Fibroblast of the aortic adventitia (primary cell): ENCODE measurements at places on chromosomes 5 and 9.

DNA sequence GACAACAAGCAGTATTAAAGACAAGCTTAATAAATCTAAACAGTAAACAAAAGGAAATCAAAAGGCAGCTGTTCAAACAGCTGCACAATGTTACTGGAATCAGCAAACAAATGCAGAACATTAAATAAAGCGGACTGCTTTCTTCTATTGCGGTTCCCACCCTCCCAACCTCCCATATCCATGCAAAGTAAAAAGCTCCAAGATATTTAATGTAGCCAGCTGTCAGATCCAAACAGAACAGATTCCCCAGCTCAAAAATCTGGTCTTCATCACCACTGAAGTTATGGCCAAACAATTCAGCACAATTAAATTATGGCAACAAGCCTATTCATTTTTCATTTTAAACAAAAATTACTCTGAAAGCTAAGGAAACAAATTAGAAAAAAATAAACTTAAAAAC is 75.9 kb downstream of the SLC38A9 start:
- peak; percentile 49 for DNase-seq

DNA sequence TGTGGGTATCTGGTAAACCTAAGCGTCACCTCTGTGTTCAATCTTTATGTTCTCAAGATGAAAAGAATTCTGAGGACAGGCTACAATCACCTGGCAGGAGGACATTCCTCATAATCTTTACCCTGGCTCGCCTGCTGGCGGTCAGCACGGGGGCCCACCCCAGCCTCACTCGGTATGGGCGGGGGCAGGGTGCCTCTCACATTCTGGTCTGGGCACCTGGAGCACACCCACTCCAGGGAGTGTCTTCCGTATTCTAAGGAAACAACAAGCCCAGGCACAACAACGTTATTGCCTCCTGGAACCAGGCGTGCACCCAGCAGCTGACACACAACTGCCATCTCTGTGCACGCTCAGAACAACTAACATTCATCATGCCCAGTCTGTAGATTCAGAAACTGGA is 179.8 kb downstream of the ROR2 start:
- no peak for DNase-seq

DNA sequence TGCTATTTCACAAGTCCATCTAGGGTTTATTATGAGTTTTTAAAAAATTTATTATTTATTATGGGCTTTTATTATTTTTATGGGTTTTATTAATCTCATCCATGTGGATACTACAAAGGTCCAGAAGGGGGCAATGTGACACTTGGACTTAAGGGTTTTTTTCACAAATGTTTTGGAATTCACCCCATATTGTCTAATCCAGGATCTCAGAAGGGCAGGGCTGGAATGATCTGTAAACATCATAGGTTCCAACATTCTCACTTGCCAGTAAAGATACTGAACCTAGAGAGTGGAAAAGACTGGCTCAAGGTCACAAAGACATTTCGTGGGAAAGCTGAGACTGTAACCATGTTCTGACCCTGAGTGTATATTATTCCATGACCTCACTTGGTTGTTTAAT is 35.6 kb downstream of the NIM1K start:
- peak; percentile 78 for DNase-seq

DNA sequence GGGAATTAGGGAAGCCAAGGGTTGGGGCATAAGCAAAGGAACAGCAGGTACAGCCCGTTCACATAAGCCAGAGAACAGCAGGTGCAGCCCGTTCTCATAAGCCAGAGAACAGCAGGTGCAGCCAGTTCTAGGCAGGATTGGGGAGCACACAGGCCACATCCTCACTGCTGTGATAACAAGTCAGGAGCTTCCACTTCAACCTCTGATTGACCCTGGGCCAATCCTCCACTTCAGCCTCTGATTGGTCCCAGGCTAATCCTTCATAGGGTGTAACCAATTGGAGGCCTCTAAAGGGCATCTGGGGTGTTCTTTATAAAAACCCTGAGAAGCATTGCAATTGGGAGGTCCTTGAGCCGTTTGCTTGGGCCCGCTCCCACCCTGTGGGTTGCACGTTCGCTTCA is 27.5 kb downstream of the CEL start:
- DNase-seq: no peak

GRCh38 chr5:148799737-148800527 is 26.5 kb upstream of the ADRB2 start:
- DNase-seq: peak; percentile 38

DNA sequence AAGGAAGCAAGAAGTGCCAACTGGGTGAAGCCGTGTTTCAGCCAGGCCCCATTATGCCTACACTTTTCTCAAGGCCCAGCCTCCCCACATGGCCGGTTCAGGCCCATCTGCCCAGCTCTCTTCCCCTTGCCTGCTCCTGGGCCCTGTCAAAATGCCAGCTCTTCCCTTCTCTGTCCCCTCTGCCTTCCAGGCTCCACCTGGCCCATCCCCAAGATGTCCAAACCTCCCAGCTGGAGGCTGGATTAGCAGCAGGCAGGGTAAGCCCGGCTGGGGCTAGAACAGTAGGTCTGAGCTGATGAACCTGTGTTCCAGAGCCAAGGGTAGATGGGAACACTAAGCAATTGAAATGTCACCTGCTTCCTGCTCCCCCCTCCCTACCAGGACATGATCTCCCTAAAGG is 64.1 kb upstream of the HSPA9 start:
- DNase-seq: no peak

- no peak for DNase-seq
Measured at GRCh38 chr5:148760945-148761638, 65.3 kb upstream of the ADRB2 start.

DNA sequence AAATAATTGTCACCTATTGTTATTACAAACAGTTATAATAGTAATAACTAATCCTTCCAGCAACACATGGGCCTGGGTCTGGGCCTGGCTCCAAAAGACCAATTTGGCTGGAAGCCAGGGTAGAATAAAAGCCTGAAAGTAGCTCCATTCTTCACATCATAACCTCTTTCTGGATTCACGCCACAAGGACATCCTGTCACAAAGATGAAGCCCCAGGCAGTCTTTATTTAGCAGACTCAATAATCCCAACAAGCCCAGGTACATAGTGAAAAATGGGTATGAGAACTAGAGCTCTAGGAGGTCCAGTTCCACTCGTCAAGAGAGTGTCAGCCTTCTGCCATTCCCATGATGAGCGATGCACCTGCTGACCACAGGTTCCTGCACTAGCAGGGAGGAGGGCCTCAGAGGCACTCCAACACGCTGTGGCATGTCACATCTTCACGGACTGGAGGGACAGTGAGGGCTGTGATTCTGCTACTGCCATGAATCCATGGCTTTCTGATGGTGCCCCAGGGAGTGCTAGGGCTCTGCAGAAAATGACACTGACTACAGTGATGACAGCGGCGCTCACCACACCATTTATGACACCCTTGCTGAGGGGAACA is 124.9 kb downstream of the SPOCK1 start:
- DNase-seq: no peak

DNA sequence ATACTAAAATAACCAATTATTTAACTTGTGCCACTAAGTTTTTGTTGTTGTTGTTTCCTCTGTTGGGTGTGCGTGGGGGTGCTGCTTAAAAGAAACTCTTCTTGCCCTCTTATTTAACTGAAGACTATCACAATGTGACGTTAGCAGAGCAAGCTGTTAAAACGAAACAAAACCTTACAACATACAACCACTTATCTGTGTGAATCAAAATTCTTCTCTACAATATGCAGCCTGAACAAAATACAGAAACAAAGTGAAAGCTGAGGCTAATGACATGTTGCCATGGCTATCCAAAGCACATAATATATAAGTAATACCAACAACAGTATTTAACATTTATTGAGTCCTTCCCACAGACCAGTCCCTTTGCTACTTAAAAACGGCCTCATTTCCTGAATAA is 291.0 kb downstream of the FBXL17 start:
- DNase-seq: no peak

GRCh38 chr9:127856729-127857116 is 2.3 kb upstream of the ENG start:
- DNase-seq: no peak

- no peak for DNase-seq
Measured at GRCh38 chr5:154118893-154119336, 71.6 kb upstream of the GALNT10 start.

- DNase-seq: no peak
Measured at GRCh38 chr9:138051586-138052321, 174.2 kb downstream of the CACNA1B start.

DNA sequence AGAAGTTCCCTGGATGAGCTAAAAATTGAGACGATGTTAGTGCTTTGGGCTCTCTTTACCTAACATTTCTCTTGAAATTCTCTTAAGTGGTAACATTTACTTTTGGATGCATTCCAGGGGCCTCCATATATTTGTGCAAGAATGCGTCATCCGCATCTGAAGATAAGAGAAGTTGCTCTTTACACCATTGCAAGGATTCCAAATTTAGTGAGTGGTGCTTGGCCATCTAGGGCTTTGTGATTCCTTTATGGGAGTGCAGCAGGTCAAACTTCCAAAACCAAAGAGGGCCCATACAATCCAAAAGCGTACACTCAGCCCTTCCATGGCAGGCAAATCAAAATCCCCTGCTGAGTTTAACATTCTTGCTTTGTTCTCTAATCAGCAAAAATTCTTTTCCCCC is 102.0 kb upstream of the DMAC1 start:
- DNase-seq: peak; percentile 93

- no peak for DNase-seq
Measured at GRCh38 chr9:133762488-133763271, 24.5 kb upstream of the SARDH start.

DNA sequence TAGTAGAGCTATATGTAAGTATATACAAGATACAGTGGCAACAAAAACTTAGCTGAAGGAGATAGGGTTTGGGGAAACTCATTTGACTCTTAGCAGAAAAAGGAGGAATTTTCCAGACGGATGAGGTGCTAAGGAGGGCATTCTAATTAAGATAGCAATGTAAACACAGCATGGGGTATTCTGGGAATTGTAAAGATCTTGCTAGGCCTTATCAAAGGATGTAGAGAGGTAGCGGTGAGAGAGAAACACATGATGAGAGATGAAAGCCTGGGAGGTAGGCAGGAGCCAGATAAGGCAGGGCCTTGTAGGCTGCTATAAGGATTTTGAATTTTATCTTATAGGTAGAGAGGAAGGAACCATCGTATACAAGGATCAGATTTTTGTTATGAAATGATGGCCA is 106.6 kb upstream of the KCNN2 start:
- no peak for DNase-seq

GRCh38 chr5:110329955-110330525 is 396.4 kb downstream of the TMEM232 start:
- no peak for DNase-seq

DNA sequence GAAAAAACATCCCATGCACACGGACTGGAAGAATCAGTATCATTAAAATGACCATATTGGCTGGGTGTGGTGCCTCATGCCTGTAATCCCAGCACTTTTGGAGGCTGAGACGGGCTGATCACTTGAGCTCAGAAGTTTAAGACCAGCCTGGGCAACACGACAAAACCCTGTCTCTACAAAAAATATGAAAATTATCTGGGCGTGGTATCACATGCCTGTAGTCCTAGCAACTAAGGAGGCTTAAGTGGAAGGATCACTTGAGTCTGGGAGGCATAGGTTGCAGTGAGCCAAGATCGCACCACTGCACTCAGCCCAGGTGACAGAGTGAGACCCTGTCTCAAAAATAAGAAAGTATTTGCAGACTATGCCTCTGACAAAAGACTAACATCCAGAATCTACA is 68.4 kb downstream of the TTC39B start:
- no peak for DNase-seq

DNA sequence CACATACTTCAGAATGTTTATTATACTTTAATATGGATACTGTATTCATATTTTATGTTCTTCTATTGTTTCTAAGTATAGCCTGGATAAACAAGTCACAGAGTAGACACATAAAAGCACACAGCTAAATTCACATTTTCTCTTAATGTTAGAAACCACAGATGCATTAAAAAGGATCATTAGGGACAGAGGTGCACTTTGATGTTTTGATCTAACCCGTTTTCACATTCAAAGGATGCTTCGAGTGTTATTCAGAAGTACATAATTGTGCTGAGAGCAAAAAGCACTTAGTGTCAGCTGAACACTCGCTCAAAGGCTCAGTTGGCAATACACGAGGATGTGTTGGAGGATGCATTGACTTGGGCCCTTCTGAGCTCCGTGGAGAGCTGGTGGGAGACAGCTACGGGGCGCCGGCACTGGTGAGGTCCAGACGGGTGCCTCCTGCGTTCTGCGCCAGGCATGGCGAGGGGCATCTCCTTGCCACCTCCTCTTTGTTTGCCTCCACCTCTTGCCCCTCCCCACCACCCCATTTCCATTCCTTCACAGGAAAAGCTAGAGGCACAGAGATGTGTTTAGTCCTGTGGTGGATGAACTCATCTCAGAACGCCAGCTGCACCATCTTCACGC is 35.5 kb downstream of the MED10 start:
- no peak for DNase-seq

- DNase-seq: no peak
Measured at GRCh38 chr5:14036947-14037346, 92.5 kb upstream of the DNAH5 start.

DNA sequence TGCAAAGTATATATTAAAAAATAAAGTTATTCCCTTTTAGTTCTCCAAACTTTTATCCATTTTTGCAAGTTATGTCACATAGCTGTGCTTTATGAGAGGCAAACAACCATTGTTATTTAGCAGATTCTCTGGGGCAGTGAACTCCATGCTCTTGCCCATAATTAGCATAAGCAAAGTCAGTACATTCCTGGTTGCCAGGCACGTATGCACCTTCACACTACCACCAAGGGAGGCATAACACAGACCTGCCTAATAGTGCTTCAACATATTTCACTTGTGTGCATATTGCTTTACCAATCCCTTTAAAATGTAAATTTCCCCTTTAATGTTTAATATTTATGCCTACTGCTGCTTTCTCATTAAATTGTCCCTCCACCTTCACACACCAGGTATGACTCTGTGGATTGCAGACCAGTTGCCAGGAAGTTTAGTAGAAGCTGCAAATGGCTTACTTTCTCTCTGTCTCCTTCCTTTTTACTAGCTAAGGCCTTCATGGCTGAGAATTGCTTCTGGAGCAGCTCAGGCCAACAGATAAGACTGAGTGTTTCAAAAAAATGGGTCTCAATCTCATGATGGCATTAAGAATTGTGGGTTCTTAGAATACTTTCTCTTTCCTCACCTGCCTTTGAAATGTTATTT is 388.2 kb downstream of the PRR16 start:
- no peak for DNase-seq

GRCh38 chr5:66438696-66439095 is 157.5 kb upstream of the MAST4 start:
- DNase-seq: no peak

GRCh38 chr5:96335873-96336272 is 97.2 kb downstream of the PCSK1 start:
- no peak for DNase-seq

GRCh38 chr5:140312067-140312790 is 9.3 kb upstream of the PFDN1 start:
- DNase-seq: peak; percentile 97

DNA sequence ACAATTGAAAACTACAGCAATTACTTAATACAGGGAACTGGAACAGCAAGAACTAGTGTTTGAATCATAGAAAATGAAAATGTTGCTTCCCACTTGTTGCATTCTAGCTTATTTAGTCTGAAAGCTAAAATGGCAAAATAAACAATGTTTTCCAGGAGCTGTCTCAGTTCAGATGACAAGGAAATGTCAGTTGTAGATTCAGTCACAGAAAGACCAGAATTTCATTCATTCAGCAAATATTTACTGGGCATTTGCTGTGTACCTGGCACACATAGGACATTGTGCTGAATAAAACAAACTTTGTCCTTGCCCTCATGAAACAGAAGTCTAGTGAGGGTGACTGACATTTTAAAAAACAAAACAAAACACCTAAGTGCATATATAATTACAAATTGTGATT is 41.5 kb downstream of the GCNT4 start:
- DNase-seq: no peak
